ENCODE measurements at places on chromosomes 12 and 14.

DNA sequence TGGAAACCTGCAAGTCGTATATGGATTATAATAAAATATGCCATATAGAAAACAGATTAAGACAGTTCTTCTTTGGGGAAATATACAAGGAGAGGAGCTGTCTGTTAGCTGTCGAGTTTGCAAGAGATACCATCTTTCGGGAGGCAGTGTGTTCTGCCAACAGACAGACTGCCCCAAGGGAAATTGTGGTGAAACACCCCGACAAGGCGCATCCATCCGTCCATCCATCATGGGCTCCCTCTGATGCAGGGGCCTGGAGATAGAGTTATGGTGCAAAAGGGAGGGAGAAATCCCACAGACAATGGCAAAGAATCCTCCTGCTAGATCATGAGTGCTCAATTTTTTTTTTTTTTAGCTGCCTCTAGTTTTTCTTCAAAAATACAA is 156.3 kb downstream of the DPF3 start:
- no peak for DNase-seq

DNA sequence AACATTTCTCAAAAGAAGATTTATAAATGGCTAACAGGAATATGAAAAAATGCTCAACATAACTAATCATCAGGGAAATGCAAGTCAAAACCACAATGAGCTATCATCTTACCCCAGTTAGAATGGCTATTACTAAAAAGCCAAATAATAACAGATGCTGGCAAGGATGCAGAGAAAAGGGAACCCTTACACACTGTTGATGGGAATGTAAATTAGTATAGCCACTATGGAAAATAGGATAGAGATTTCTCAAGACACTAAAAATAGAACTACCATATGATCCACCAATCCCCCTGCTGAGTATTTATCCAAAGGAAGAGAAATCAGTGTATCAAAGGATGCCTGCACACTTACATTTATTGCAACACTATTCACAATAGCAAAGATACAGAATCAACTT is 58.3 kb downstream of the GUCY2C start:
- DNase-seq, result no peak

DNA sequence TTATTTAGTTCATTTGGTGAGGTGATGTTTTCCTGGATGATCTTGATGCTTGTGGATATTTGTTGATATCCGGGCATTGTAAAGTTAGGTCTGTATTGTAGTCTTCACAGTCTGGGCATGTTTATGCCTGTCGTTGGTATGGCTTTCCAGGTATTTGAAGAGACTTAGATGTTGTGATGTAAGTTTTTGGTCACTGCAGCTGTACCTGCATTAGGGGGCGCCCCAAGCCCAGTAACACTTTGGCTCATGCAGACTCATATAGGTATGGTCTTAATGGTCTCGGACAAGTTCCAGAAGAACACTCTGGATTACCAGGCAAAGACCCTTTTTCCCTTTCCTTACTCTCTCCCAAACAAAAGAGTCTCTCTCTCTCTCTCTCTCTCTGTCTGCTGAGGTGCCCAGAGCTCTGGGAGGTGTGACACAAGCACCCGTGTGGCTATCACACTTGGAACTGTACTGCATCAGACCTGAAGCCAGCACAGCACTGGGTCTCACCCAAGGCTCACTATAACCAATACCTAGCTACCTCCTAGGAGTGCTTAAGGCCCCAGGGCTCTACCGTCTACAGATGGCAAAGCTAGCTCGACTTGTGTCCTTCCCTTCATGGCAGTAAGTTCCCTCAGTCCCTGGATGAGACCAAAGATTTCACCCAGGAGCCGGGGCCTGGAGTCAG is 425.8 kb upstream of the ATXN7L3B start:
- no peak for DNase-seq

- DNase-seq, result no peak
These were observed 258.4 kb upstream of the HMGA2 start for GRCh38 chr12:65565601-65566560.

- DNase-seq, result no peak
These were observed 17.4 kb downstream of the CMKLR1 start for GRCh38 chr12:108321688-108322087.

- DNase-seq, result no peak
These were observed at the start of gene JPH4 for GRCh38 chr14:23578560-23579310. JPH4 (minus strand) TSS chr14:23578790; CDS start chr14:23577453, 1,337 bp downstream.

GRCh38 chr14:85336817-85337216 is 193.1 kb upstream of the FLRT2 start:
- DNase-seq, result no peak

DNA sequence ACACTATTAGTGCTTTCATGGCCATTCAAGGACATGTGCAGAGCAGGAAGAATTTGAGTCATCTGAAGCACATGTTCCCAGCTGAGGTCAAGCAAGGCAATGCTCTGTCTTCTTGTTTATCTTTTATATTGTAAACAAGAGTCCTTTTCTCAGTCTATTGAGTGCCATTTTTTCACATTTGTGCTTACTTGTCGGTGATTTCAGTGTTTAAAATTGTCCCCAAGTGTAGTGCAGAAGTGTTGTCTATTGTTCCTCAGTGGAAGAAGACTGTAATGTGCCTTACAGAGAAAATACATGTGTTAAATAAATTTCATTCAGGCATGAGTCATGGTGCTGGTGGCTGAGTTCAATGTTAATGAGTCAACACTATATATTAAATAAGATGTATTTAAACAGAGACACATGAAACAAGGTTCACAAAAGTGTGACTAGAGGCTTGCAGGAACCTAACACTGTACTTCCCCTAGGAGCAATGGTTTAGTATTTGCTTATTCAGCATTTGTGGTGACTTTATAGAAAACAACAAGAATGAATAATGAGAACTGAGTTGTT is 391.1 kb downstream of the LRIG3 start:
- DNase-seq, result no peak

GRCh38 chr12:43988838-43989560 is 153.1 kb downstream of the TMEM117 start:
- DNase-seq, result no peak

- DNase-seq, result peak; percentile 91
These were observed at the start of gene BHLHE41 for GRCh38 chr12:26124446-26125399. BHLHE41 (minus strand) TSS chr12:26125037; CDS start chr12:26124779, 258 bp downstream.

- DNase-seq, result peak; percentile 21
These were observed 620 bp downstream of the YBX3 start for GRCh38 chr12:10722502-10722904.

DNA sequence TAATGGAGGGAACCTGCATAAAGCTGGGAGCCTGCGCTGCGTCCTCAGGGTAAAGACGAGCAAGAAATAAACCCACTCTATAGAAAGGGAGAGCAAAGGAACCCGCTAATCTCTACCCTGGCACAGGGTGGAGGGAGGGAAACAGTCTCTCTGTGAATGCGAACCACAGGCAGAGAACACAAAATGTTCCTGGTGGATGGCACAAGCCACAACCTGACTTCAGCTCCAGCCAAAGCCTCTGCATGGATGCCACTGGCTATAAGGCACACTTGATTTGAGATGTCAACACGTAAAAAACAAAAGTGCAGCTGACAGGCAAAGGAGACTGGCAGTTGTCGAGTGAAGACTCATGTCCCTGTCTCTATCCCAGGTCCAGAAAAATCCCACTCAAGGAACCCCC is 32.4 kb downstream of the CHGA start:
- DNase-seq, result no peak

DNA sequence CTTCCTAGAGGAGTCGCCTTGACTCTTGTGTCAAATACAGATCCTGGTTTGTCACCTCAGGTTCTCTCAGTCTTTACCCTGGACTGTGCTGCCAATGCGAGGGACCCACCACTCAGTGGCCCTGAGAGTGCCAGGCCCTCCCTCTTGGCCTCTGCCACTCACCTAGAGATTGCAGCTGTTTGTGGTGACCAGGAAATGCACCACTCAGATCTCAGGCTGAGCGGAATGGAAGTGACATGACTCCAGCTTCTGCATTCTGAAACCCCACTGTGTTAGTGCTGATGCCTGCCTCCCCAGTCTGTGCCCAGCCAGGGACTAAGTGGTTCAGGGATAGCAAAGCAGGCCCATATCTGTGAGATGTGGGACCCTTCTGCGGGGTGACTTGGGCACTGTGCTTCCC is 27.8 kb upstream of the NEDD1 start:
- no peak for DNase-seq

DNA sequence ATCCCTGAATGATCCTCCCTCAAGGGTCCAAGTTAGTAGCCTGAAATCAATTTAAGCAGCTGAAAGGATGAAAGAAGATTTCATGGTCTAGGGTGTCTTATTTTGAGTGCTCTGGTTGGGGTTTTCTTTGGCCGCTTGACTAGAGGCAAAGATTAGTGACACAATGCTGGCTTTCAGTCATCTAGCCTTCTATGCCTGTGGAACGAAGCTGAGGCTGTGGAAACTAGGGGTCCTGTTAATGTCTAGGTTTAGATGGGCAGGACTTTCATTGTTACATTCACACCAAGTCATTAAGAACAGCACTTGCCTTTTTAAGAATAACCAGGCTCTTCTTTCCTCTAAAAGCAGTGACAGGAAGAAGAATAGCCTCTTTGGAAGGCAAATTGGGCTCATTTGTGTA is 253.8 kb upstream of the E2F7 start:
- DNase-seq, result no peak

- no peak for DNase-seq
These were observed 74.0 kb downstream of the RPS29 start for GRCh38 chr14:49512147-49512551.

DNA sequence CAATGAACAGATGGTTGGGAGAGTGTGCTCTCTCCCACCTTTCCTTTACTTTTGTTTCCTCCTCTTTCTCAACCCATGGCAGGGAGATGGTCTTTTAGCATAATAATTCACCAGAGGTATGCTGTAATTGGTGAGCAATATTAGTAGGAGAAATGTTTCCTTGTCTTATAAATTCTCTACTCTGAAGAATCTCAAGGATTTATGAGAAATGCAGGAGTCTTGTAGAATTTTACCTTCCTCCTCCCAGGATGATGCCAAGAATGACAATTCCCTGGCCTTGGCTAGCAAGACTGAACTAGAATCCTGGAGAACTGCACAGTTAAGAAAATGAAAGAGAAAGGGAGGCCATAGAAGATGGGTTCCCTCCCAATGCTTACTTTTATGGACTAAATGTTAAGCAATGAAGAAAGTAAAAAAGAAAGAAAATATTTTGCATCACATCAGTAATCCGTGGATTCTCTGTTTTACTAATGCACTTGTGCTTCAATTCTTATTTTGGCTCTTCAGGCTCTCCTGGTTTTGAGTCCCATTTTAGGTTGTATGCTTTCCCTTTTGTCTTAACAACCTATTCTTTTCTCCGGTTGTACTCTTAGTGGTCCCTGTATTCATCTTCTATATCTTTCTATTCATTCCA is 192.9 kb upstream of the GARIN6 start:
- no peak for DNase-seq

DNA sequence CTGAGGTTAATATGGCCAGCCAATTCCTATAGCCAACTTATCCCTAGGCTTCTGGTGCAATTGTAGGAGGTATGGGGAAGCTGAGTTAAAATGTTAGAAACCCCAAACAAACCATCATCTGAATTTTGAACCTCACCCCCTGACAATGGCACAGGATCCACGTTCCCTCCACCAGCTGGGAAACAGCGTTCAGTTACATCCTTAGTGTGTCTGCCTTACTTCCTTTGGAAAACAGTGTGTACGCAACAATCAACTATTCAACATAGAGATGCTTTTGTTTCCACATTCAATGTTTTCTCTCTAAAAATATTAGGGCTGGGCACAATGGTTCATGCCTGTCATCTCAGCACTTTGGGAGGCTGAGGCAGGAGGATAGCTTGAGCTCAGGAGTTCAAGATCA is 203.4 kb downstream of the TTC7B start:
- no peak for DNase-seq

DNA sequence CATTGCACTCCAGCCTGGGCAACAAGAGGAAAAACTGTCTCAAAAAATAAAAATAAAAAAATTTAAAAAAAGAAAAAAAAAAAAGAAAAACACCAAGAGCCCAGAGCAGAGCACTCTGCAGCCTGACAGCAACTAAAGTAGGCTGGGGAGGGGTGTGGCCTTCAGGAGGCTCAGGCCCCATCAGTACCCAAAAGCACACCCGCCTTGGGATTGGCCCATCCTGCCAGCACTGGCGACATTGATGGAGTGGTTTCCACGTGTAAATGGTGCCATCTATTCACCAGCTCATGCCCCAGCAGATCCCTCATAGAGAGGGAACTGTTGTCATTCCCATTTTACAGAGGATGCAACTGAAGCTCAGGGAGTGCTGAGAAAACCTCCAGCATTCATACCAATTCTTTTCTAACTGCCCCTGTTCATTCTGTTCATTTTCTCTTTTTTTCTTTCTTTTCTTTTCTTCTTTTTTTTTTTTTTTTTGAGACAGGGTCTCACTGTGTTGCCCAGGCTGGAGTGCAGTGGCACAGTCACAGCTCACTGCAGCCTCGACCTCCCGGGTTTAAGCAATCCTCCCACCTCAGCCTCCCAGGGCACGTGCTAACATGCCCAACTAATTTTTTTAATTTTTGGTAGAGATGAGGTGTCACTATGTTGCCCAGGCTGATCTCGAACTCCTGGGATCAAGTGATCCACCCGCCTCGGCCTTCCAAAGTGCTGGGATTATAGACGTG is 89.3 kb downstream of the IRF2BPL start:
- no peak for DNase-seq

DNA sequence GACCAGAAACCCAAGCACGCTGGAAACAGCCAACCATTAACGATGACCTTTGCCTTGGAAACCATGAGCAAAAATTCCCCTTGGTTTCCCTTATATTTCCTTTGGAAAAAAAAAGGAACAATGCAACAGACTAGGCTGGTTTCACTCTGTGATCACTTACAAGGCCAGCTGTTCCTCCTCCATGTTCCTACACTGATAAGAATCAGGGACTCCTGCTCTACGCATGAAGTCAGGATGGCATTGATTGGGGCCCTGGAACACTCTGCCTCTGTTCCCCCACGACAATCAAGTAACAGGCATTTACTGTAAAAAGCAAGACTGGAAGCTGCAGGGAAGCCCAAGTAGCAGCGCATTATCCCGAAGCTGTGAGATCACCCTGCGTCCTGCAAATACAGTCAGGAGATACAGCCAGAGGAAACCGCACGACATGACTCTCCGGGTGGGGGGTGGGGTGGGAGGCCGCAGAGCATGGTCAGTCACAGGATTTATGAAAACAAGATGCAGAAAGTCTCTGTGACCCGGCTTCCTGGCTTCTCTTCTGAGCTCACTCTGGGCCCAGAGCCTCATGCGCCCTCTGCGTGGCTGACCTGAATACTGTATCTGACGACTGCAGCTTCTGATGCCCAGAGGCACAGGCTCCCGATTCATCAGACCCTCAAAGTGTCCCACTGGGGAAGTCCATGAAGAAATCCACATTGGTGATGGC is 31.1 kb downstream of the SSH1 start:
- peak; percentile 53 for DNase-seq

All from C1 segment of cervical spinal cord (tissue), 14 donors.